HL-60 (cell line): ENCODE measurements at places on chromosomes 1 and 21.

DNA sequence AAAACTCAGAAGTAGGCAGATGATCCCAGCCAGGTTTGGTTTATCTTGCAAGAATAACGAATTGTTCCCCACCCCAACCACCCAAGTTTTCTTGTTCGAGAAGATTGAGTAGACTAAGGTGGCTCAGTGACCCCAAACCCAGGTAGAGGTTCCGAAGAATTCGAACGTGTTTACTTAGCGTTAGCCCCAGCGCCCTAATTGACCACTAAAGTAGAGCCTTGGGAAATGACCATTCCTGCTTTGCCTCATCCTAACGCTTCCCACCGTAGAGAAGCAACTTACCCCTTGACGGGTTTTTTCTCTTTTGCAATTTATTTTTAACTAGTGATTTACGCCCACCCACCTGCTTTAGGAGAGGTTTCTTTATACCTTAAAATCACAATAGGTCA lies 870 bp downstream of the FBXO28 start:
- no peak for DNase-seq

GRCh38 chr1:18874600-18874999 lies 15.1 kb upstream of the TAS1R2 start:
- DNase-seq = no peak

DNA sequence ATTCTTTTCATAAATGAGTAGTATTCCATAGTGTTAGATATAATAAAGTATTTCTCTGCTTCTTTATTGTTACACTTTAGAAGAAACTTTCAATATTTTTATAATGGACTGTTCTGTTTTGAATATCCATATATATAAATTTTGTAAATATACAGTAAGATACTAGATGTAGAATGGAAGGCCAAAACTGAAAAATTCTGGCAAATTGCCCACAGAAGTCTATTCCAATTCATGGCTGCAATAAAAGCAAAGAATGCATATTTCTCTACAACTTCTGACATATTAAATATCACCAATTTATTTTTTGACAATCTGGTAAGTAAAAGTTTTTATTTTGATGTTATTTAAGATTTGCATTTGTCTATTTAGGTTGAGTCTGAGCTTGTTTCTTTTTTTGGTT lies 532.5 kb downstream of the NCAM2 start:
- DNase-seq = no peak

DNA sequence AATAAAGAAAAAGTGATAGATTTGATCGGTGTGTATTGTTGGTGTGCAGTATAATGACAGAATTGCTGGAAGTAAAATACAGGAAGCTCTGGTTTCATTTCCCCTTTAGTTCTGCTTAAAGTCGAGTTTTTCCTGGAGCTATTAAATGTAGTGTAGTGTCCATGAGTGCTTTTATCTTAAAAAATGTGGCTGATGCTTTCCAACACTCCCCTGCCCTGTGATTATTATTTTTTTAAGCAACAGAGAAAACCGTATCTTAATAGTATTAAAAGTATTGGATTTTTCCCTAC lies 1.1 kb downstream of the LGALS8 start:
- no peak for DNase-seq

GRCh38 chr1:27045973-27046558 lies 33.4 kb upstream of the TENT5B start:
- DNase-seq = no peak

GRCh38 chr1:15128520-15129313 lies 24.8 kb upstream of the TMEM51 start:
- DNase-seq = no peak

DNA sequence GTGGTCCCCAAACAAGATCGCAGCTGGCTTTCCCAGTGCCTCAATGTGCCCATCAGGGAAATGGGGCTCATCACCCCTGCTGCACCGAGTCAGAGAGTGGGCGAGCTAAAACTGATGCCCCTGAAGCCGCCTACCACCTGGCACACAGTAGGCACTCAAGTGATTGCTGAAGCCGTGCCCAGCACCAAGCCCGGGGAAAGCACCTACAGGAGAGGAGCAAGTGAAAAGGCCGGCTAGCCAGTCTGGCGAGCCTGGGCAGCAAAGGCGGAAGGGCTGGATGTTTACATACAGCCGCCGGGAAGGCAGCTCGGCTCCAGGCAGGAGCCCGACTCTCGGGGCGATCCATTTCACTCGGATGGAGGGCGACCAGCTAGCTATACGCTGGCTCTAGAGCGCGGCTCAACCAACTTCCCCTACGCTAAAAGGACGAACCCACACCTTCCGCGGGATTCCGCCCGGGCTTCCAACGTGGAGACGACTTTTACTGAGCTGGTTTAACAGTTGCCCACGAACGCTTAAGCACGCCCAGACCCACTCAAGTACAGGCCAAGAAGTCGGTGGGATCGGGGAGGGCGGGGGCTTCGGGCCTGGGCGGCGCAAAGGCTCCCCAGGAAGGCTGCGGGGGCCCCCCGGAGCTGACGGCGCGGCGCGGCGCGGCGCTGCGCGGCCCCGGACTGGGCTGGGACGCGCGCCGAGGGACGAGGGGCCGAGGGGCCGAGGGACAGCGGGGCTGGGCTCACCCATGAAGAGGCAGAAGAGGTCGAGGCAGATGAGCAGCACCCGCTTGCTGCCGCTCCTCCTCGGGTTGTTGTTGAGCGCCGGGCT lies 1.0 kb downstream of the PLPP3 start:
- peak; percentile 38 for DNase-seq

GRCh38 chr1:59198564-59198963 lies 98.3 kb upstream of the FGGY start:
- no peak for DNase-seq

- DNase-seq = no peak
Measured at GRCh38 chr1:180310095-180310494, 80.0 kb downstream of the LHX4 start.

DNA sequence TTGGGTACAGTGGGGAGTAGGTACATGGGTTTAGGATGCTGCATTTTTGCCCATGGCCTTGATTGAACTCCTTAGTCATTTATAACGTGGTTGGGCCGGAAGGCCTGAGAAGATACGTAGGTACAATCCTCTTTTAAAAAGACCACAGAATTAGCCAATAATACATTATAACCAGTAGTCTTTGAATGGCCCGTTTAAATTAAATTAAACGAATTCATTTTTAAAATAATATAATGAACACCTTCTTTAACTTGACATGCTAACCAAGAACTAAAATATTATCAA lies 20.1 kb upstream of the ADAR start:
- no peak for DNase-seq

DNA sequence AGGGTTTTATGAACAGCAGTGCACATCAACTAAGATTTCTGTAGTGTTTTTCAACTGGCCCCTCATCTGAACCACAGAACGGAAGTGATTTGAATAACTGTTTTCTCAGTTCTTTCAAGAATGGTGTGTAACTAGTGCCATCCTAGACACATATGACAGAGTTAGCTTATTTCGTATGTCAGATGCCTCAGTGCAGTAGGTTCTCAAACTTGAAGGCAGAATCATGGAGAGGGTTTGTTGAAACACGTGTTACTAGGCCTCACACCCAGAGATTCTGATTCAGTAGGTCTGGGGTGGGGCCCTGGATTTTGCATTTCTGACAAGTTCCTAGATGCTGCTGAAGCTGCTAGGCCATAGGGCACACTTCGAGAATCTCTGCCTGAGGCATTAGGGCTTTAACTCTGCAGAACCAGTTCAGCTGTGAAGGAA lies 49.0 kb downstream of the SCCPDH start:
- no peak for DNase-seq

- DNase-seq = no peak
Measured at GRCh38 chr1:238239343-238239742, 348.6 kb upstream of the ZP4 start.

GRCh38 chr1:234978397-234979295 lies 150.0 kb downstream of the TOMM20 start:
- DNase-seq = peak; percentile 90

- no peak for DNase-seq
Measured at GRCh38 chr1:82948386-82948785, 1050.5 kb downstream of the TTLL7 start.

- no peak for DNase-seq
Measured at GRCh38 chr1:38919130-38919529, 22.5 kb downstream of the RHBDL2 start.

DNA sequence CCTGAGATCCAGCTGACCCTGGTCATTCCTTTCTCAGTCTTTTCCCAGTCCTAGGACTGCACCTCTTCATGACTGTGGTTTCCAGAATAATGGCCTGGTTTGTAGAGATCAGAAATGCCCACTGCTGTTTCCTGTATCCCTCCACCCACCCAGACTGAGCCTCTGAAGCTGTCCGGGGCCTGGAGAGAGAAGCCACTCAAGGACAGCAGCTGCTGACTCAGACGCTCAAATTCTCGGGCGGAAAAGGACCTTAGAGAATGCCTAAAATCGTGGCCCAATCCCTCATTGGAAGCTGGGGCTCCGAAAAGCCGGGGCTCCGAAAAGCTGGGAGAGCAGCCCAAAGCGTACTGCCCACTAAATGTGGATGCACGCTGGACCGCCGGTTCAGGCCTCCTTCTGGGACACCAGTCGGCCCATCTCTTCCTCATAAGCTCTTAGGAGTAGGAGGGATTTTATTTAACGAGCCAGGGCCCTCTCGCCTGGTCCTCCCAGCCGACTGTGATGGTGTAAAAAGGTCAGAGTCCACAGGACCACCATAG lies 7.8 kb upstream of the GPR61 start:
- no peak for DNase-seq

- DNase-seq = no peak
Measured at GRCh38 chr1:59241909-59242308, 55.0 kb upstream of the FGGY start.

GRCh38 chr1:207670192-207670591 lies 25.3 kb downstream of the CR1L start:
- DNase-seq = no peak

GRCh38 chr1:43238085-43238484 lies 31.7 kb upstream of the TMEM125 start:
- DNase-seq = peak; percentile 52

- no peak for DNase-seq
Measured at GRCh38 chr1:244815600-244816099, 19.8 kb upstream of the COX20 start.

DNA sequence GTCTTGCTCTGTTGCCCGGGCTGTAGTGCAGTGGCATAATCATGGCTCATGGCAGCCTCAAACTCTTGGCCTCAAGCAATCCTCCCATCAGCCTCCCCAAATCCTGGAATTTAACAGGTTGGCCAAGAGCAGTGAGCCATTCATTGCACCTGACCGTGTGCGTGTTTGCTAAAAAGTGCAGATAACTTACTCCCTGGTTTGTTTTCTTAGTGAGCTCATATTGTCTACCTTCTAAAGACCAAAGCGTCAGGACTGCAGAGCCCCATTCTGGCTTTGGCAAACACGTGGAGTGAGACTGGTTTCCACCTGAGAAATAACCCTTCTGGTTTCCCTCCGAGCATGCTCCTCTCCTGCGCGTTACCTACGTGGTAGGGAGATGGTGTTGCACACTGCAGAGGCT lies 32.2 kb upstream of the CA6 start:
- no peak for DNase-seq

GRCh38 chr1:51295926-51296325 lies 34.4 kb downstream of the TTC39A start:
- DNase-seq = no peak

GRCh38 chr21:42350318-42350910 lies 380 bp downstream of the TFF2 start:
- DNase-seq = no peak

DNA sequence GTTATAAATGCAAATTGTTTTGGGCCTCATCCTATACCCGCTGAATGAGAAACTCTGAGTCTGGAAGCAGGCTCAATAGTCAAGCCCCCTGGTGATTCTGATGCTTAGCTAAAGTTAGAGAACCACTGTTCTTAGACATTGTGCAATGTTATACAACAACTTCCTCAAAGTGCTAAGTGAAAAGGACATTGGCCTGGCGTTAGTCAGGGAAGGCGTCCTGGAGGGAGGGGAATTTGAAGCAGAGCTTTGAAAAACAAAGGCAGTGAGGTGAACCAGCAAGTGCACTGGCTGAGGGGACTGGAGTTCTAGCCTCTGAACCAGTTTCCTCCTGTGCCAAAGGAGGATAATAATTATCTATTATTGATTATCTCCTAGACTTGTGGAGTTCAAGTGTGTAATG lies 5.1 kb downstream of the CD1D start:
- DNase-seq = no peak

- peak; percentile 43 for DNase-seq
Measured at GRCh38 chr1:91282695-91283420, 121.8 kb downstream of the HFM1 start.

- DNase-seq = no peak
Measured at GRCh38 chr1:112672842-112673241, 1.6 kb upstream of the MOV10 start.

DNA sequence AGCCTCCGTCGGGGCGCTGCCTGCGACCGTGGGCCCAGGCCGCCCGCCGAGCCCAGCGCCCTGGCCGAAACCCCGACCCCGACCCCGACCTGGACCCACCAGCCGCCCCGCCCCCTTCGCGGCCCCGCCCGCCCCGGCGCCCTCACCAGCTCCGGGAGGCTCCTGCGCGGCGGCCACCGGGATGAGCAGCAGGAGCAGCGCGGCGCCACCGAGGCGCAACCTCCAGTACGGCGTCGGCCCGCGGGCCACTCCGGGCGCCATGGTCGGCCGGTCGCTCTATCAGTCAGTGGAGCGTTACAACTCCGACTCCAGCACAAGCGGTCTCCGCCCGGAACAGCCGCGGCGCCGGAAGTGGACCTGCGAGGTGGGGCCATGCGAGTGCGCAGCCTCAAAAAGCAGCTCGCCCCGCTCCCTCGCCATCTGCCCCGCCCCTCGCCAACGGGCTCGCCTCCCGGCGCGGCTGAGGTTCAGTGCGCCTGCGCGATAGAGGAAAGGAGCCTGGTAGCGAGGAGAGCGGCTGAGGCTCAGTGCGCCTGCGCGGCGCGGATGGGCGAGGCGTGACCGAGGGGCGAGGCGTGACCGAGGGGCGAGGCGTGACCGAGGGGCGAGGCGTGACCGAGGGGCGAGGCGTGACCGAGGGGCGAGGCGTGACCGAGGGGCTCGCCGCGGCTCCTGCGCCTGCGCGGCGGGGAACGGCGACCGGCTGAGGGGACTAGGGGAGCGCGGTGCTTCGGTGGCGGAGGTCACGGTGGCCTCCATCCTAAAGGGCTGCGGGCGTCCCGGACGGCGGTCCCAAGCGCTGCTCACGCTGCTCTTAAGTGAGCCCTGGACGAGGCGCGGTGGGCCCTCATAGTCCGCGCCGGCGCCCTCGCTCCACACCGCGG lies at the start of gene PTTG1IP:
Gene PTTG1IP, minus strand, starts transcription at position 335 of the 884 bp plus-strand sequence. Its CDS starts 74 bp downstream, at position 261.
- DNase-seq = peak; percentile 91

DNA sequence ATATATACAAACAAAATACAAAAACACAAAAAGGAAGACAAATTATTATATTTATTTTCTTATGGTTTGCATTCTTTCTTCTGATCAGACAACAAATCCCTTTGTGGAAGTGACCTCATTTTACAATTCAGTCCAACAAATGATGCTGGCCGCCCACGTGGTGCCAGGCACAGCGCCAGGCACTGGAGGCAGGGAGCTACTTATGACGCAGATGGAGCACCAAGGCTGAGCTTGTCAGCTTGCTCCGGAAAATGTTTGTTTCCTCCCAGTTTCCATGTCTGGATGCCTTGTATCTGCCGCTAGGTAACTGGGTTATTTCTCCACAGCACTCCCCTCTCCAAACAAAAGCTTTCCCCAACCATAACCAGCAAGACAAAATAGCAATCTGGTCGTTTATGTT lies 30.7 kb upstream of the CD34 start:
- DNase-seq = no peak
